ENCODE measurements at places on chromosomes 7 and 10.
A peak's percentile ranks its signal among the peaks of the same experiment; 100 is the strongest.

DNA sequence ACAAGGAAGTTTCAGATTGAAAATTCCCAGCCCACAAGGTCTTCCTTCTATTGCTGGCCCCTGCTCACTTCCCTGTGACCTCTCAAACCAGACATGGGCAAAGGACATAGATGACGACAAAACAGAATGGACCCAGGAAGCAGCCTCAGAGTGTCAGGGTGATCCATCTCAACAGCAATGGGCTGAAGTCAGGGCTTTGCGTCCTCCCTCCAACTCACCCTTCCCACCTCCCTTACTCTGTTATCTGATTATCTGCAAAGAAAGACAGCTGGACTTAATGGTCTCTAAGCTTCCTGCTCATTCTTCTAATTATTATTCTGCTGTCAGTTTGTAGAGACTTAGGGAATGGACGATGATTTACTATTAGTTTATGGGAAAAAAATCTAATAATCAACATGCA is 115.9 kb downstream of the PIP4K2A start:
- DNase-seq = no peak

DNA sequence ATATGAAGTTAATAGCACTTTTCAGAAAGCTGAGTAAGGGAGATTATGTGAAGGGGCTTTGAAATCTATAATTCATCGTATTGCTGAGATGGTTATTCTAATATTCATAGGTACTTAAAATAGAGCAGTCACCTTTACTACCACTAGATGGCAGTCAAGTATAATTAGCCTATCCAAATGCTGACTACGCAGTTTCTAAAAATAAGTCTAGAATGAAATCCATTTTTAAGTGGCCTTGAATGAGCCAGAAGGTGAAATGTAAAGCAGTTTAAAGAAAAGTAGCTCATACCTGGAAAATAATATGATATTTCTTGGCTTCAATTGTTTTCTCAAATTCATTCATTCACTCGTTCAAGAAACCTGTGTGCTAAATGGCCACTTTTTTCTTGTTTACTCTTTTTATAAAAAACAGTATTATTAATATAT is 1277.1 kb downstream of the GATA3 start:
- peak; percentile 10 for DNase-seq

DNA sequence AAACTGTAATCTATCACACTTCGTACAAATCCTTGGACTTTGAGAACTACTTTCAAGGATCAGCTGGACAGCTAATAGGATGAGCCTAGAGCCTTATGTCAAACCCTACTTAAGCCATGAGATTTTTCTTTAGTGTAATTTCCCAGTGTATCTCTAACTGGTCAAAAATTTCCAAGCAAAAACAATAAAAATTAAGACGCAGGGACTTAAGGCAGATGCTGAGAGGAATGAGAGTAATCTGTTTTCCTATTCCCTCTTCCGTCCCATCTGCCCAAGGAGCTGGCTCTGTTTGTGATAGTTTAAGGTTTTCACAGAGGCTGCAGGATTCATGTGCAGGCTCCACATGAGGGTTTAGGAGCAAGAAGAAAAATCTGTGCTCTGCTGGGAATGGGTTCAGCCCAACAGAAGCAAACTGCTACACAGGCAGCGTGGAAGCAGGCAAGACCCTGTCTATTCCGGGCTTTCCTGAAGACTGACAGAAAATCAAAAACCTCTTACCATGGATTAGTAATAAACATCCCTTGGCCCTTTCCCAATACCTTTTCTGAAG is 62.2 kb downstream of the ARMH3 start:
- no peak for DNase-seq

DNA sequence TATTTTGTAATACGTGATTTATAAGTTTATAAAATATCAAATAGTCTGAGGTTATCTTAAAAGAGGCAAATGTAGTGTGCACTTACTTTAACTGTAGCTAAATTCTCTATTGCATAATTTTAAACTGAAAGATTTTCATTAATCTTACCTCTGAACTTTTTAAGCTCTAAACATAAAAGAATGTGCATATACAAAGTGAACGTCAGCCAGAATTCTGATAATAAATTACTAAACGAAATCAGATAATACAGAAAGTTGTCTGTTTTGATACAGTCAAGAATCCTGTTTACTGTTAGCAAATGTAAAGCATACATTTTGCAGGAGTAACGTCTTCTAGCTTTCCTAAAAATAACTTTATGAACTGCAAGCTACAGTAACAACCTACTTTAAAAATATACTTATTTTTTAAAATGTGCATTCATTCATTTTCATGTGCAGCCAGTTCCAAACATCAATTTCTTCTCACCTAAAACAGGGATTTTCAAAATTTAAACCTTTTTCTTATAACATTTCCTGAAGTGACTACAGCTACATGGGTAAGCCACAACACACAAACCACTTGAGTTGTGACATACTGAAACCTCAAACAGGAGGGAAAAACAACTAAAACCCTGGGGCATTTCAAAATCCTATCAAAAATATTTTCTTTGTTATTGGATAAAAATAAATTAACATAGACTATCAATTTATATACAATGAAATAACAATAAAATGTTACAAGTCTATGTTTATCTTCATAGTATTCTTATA is 92.7 kb downstream of the RNLS start:
- no peak for DNase-seq

GRCh38 chr10:63761243-63761642 is 240.0 kb downstream of the REEP3 start:
- no peak for DNase-seq

GRCh38 chr7:142797391-142798377 is 26.9 kb downstream of the PRSS2 start:
- no peak for DNase-seq

- no peak for DNase-seq
Observed at GRCh38 chr10:71094712-71095390, 117.5 kb upstream of the UNC5B start.

GRCh38 chr10:13751191-13751764 is 164.5 kb downstream of the PRPF18 start:
- no peak for DNase-seq

GRCh38 chr7:23685731-23686130 is 5.7 kb downstream of the FAM221A start:
- no peak for DNase-seq

GRCh38 chr10:31617757-31618156 is 298.7 kb downstream of the ZEB1 start:
- DNase-seq = no peak

DNA sequence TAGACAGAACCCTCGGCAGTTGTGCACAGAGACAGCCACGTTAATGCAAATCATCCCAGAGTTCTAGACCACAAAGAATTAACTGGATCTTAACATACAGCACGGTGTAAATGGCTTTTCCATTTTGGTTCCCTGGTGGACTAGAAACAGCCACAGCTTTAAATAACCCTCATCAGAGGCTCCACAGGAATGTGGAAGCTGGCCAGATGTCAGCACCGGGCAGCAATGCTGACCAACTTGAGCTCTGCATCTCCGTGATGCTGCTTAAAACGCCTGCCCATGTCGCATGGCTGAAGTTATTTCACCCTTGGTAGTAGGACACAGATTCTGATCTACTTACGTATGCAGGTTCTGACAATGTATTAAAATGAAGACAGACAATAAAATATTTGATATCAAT is 24.5 kb downstream of the RSU1 start:
- no peak for DNase-seq

DNA sequence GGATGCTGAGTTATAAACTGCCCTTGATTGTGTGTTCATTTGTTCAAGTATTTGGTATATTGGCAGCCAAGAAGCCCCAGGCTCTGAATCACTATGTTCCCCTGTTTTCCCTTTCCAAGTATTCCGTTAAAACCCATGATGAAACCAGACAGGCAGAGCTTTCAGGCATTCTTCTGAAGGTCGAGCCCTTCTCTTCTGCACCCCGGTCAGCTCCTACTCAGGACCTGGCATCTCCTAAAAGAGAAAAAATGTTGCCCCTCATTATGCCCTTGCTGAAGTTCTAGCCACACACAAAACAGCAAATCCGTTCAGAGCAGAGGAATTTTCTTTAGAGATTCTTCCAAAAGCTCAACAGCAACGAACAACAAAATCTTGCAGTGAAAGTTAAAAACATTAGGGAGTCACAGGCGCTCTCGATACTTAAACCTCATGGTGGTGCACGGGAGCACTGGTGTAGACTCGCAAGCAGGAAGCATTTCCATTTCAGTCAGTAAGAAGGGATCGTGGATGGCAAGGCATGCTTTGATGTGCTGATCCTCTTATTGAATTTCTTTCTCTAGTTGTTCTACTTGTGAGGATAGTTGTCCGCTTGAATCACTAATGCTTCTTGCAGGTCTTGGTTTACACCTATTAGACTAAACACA is 264.9 kb downstream of the SKIDA1 start:
- no peak for DNase-seq

DNA sequence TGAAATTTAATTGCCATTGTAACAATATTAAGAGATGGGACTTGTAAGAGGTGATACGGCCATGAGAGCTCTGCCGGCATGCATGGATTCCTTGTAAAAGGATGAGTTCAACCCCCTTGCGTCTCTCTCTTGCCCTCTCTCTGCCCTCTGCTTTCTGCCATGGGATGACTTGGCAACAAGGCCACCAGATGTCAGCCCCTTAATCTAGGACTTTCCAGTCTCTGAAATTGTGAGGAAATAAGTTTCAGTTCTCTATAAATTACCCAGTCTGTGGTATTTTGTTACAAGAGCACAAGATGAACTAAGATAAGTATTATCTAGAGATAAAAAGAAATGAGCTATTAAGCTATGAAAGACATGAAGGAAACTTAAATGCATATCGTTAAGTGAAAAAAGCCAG is 145.7 kb upstream of the AHR start:
- DNase-seq = no peak

DNA sequence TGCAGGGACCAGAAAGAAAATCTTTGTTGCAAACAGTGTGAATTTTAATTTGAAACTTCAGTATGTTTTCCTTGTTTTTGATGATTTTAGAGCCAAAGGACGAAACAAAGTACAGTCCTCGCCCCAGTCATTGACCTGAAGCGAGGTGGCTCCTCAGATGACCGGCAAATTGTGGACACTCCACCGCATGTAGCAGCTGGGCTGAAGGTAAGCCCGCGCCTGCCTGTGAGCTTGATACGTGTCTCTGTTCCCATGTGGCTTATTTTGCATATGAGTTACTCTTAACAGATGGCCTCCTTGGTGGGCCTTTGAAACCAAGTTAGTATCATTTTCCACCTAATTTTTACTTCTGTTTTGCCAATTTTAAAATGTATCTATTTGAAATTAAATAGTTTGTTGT is 12.3 kb downstream of the RBM17 start:
- no peak for DNase-seq

GRCh38 chr10:71138166-71138830 is 74.1 kb upstream of the UNC5B start:
- DNase-seq = no peak

- no peak for DNase-seq
Observed at GRCh38 chr10:118594392-118595063, 920 bp downstream of the PRLHR start.

- no peak for DNase-seq
Observed at GRCh38 chr7:154783281-154783909, 219.5 kb downstream of the PAXIP1 start.

GRCh38 chr10:101162677-101163076 is 31.6 kb downstream of the TLX1 start:
- DNase-seq = no peak

Data from AG04449 (cell line).